Fibroblast of lung (primary cell): ENCODE measurements at places on chromosomes 12 and 14. TPM values are rescaled to one million over a fixed set of nuclear protein-coding genes. Genes with fewer than 3 reads are reported as not detected.
A peak's percentile ranks its signal among the peaks of the same experiment; 100 is the strongest.

The DCAF5 gene
- total RNA-seq, result 10.3 and 16.8 TPM in 2 replicates

The RNASE7 gene
- total RNA-seq, result not detected in 2 replicates

The NOS1 gene
- total RNA-seq, result under 0.01 TPM in 2 replicates

The RNASE1 gene
- total RNA-seq, result not detected in 2 replicates

The NOXRED1 gene
- total RNA-seq, result 0.26 and 0.83 TPM in 2 replicates

The MUCL1 gene
- total RNA-seq, result not detected in 2 replicates

DNA sequence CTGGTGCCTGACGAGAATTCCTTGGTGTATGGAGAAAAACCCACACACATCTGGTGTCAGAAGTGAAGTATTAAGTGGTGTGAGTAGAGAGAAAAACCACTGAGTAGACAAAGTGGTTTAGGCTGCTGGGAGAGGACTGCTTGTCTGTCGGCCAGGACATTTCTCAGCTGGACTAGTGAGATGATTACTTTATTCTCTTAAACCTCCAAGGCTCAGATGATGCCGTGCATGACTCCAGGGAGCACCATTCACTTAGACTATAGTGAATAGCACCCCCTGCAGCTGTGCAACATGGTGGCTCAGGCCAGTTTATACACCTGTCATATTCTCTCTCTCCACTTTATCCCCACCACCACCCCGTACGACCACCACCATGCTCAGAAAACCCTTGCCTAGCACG is 28.5 kb upstream of the NFYB start:
- DNase-seq, result peak; percentile 56

DNA sequence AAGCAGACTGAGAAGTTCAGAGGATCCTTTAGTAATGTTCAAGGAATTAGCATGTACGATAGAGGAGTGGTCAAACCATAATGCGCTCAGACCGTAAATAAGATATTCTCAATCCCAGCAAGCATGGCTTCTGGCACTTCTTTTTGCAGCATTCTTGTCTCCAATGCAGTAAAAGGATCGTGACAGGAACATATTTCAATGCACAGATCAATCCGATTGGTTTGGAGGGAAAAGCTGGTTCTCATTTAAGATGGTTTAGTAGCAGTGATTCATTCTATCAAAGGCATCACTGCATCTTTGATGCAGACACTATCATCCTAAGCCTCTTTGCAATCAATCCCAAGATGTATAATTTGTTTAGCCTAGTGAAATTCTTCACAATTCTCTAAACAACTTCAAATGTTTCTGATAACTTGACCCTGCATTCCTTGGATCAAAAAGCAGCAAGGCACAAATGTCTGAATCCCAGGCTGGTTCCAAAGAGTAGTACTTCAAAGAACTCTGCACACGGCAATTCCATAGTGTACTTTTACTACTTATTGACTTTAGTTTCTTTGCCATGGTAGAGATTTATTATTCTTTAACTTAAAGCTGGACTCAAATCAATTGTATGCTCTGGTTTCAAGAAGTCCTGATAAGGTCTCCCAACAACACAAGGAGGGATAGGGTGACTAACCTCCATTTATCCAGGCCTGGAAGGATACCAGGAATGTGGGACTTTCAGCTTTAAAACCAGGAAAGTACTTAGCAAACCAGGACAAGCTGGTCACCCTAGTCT is 96.8 kb upstream of the MDM1 start:
- peak; percentile 91 for DNase-seq

- DNase-seq, result no peak
Measured at GRCh38 chr12:63805704-63806672, 26.3 kb downstream of the RXYLT1 start.

- no peak for DNase-seq
Measured at GRCh38 chr14:59247801-59248584, 59.5 kb downstream of the DAAM1 start.

DNA sequence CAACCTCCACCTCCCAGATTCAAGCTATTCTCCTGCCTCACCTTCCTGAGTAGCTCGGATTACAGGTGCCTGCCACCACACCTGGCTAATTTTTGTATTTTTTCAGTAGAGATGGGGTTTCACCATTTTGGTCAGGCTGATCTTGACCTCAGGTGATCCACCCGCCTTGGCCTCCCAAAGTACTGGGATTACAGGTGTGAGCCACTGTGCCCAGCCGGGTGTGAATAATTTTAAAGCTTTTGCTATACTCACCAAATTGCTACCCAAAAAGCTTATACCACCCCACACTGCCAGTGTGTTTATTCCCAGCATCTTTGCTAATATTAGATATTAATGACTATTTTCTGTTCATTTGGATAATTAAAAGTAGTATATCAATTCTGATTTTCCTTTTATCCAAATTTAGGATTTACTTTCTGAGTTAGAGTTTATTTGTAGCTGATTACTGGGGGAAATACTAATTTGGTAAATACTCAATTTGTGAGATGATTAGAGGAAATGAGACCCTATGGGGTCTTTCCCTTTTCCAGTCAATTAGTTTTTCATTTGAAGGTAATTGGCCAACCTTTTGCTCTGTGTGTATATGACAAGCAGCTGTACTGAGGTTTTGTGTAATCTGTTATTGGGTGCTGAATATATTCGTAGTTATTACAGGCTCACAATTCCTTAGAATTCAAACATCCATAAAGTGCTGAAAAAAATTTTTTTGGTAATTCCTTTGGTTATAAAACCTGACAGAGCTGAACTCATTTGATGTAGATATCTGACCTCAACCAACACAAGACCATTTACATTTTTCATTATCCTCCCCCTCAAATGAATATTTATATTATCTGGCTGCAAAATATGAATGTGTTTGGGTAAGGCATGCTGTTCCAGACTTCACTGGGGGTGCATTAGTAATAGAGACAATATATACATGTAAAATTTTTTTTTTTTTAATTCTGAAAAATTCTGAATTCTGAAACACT is 73.6 kb downstream of the ANO6 start:
- DNase-seq, result no peak
